ENCODE measurements at places on chromosomes 13 and 19. TPM values are rescaled to one million over a fixed set of nuclear protein-coding genes. Genes with fewer than 3 reads are reported as not detected.

- ATAC-seq = no peak
These were observed 109.7 kb downstream of the NUFIP1 start for GRCh38 chr13:44879452-44880058.

GRCh38 chr19:57888560-57889231 lies at the start of gene ZNF814:
Gene ZNF814 (minus strand): TSS chr19:57889037. CDS start chr19:57888802, 235 bp downstream.
- peak; percentile 92 for ATAC-seq

The ZNF443 gene
- total RNA-seq = 5.2 TPM

DNA sequence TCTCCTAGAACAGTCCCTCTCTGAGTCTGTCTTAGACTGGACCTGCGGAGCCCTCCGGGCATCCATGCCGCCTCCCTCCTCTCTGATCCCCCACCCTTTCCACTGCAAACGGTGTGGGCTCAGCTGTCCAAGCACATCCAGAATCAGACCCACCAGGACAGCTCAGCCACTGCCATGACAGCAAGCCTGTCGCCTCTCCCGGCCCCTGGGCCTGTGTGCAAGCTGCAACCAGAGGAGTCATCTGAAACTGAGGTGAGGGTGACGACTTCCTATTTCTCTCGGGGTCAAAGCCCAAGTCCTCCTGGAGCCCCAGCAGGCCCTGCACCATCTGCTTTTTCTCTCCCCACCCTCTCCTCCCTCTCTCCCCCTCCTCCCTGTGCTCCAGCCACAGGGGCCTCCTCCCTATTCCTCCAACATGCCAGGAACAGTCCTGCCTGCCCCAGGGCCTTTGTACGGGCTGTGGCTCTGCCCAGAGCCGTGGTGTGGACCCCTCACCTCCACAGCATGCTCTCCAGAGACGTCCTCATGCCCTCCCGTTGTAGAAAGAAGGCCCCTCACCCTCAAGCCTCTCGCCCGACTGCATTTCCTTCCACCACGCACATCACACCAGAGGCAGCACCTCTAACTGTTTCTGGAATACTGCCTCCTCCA lies 23.5 kb upstream of the MYDGF start:
- ATAC-seq = no peak

DNA sequence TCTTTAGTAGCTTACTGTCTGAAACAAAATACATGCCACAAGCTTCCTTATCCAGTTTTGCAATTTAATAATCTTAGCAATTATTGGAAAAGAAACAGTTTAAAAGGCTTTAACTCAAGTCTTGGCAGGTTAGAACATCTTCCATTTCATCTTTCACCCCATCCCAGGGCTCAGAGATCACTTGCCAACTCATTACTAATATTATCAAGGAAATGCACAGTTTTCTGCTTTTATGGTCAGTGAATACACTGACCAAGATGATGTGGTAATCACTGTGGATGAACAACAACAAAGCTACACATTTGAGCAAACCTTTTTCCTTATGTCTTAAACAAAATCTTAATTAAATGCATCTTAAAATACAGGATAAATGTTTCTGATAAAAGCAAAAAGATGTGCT lies 48.0 kb upstream of the ITM2B start:
- no peak for ATAC-seq

The ZIC5 gene
- not detected for total RNA-seq

The PRKCG gene
- not detected for total RNA-seq

DNA sequence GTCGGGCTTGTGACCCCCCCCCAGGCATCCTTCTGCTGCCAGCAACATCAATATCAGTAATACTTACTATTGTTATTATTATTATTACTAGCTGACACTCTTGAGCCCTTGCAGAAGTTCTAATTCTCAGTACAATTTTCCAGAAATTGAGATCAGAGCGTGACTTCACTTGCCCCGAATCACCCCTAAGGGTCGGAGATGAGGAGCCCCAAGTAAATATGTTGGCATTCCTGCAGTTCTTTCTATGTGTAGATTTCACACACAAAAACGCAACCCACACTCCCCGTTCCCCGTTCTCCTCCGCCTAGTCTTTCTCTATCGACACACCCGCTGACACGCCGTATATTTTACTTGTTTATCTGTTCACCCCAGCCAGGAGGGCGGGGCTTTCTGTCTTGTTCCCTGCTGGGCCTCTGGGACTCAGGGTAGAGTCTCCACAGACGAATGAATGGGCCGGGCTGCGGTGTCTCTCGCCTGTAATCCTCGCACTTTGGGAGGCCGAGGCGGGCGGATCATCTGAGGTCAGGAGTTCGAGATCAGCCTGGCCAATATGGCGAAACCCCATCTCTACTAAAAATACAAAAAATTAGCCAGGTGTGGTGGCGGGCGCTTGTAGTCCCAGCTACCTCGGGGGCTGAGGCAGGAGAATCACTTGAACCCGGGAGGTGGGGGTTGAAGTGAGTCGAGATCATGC lies 14.7 kb downstream of the TLE5 start:
- ATAC-seq = peak; percentile 86

Data from gastroesophageal sphincter (tissue), 4 donors.